ENCODE measurements at places on chromosomes 16 and 17.

- DNase-seq = no peak
These were observed 224.4 kb downstream of the PRKCA start for GRCh38 chr17:66526827-66527226.

DNA sequence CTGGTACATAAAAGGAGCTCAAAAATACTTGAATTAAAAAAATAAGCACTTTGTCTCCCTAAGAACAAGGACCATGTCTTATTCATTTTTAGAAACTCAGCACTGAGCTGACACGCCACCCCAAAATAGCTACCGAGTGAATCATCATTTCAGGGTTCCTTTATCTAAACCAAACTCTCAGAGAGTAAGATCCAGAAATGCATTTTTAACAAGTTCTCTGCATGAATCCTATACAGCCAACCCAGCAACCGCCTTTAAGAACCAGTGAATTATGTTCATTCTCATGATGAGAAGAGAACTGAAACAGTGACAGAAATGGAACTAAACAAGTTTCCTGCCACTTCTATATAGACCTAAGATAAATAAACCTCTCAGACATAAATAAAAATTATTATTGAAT, 8.7 kb downstream of the C16orf87 start:
- no peak for DNase-seq

DNA sequence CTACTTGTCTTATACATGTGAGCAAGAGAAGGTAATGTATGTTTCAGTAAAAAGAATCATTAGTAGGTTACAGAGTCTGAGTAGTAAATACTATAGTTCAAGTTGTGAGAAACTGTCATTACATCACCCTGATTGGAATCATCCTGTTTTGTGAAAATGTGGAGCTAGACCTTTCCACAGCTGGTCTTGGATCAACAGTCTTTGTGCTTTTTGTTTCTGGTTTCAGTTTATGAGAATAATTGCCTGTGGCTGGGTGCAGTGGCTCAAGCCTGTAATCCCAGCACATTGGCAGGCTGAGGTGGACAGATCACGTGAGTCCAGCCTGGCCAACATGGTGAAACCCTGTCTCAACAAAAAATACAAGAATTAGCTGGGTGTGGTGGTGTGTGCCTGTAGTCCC, 19.7 kb upstream of the SHISA9 start:
- no peak for DNase-seq

DNA sequence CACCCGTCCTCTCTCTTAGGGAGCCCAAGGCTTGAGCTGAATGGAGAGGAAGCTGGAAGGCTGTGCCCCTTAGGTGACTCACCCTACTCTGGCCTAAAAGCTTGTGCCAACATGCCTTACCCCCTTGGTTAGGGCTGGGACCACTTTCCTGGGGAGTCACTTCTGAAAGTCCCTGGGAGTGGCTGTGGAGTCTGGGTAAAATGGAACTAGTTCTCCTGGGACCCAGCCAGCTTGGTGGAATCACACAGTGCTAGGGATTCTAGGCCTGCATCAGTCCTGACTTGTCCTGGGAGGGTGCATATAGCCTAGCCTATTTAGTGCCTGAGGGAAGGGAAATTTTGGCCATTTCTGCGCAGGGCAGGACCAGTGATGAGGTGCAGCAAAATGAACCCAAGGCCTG, 10.5 kb downstream of the MMP28 start:
- DNase-seq = no peak

DNA sequence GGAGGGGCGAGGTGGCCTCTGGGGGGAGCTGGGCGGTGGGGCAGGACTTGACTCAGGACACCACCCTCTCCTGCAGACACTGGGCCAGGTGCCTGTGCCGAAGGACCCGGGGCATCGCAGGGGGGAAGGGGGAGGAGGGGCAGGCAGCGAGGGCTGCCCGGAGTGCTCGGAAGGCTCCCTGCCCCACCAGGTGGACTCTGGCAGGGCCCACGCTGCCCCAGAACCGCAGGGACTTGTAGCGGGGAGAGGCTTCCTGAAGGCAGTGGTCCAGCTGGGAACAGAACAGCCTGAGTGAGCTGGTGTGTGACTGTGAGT, 4.4 kb upstream of the HCRT start:
- DNase-seq = no peak

- no peak for DNase-seq
These were observed 84.3 kb downstream of the TNFRSF13B start for GRCh38 chr17:16887523-16888095.

DNA sequence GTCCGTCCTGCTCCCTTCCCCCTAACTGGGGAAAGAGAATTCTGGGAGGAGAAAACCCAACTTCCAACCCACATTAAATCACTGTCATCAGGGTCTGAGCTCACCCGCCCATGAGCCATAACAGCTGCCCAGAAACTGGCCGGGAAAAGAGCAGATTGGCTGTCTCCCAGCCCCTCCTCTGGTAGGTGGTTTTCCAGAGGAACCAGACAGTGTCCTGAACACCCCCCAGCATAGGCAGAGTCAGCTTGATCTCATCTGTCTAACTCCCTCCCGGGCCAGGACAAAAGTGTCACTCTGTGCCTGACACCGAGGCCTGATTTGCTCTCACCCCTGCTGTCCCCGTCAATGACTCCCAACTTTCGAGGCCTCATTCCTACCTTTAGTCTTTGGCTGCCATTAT, 197.0 kb downstream of the AXIN2 start:
- DNase-seq = no peak
